ENCODE measurements at places on chromosomes 12 and 14.
A peak's percentile ranks its signal among the peaks of the same experiment; 100 is the strongest.

DNA sequence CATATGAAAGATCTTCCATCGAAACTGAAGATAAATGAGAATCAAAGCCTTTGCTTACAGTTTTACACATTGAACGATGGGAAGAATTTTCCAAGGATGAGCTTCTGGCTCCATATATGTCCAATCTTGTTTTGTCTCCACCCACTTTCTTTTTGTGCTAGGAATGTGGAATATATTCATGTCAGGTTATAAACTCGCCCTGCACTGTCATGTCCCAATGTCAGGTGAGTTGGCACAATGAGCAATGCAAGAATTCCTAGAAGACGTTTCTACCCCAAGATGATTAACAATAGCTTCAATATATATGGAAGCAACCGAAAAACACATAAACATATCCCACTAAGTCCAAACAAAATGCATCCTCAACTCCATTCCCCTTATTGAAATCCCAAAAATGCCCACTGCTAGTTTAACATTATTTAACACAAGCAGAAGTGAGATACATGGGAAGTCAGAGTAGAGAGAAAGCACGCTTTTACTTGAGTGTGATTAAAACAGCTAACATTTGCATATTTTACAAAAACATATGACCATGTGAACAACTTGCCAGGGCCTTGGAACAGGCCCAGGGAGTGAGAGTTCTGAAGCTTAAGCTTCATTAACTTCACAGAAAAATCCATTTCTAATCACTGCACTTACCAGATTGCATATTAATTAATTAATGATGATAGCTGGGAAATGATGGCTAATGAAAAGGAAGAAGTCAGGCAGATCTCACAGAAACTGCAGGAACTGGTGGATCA lies 233.9 kb downstream of the GXYLT1 start:
- no peak for DNase-seq

GRCh38 chr12:112049351-112049750 lies 36.1 kb downstream of the ERP29 start:
- no peak for DNase-seq

DNA sequence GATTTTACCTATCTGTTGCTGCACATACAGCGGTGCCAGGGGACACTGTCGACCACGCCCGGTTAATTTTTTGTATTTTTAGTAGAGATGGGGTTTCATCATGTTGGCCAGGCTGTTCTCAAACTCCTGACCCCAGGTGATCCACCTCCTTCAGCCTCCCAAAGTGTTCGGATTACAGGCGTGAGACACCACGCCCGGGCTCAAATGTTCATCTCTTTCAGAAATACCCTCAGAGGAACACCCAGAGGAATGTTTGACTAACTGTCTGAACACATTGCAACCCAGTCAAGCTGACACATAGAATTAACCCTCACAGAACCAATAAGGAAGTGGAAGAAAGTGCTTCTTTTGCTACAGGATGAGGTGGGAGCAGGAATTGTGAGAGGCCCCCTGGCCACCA lies 15.0 kb upstream of the ETFBKMT start:
- DNase-seq: no peak

- no peak for DNase-seq
Observed at GRCh38 chr12:22626406-22626805, 1.4 kb downstream of the ETNK1 start.

- no peak for DNase-seq
Observed at GRCh38 chr12:9043766-9044165, 54.4 kb downstream of the KLRG1 start.

DNA sequence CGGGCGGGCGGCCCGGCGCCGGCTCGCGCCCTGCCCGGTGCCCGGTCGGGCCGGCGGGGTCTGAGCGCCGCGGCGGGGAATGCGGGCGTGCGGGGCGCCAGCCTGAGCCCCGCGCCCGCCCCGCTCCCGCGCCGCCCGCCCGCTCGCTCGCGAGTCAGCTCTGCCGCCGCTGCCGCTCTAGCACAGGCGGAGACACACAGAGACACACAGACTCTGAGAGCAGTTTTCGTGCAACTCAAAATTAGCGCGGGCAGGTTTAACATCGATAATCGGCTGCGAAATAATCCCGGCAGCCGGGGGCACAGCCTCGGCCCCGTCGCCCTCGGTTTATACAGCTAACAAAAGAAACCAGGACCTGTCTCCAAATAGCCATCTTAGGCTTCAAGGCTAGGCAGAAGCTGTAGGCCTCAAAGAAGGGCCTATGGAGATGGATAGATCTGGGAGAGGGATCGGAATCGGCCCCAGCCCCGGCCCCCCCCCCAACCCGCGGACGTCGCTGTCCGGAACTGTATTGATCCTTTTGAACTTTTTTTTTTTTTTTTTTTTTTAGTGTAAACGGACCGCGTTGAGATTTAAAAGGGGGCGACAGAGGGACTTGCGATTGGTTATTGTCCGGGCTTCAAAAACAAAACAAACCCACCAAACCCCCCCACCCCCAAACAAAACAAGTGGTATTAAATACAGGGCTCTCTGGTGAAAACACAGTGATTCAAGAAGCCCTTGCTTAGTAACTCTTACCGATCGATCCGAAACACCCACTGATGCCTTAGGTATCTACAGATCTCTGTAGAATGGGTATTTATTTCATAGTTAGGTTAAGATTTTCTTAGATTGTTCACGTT lies 1.1 kb downstream of the ARID2 start:
- DNase-seq: peak; percentile 11

- peak; percentile 83 for DNase-seq
Observed at GRCh38 chr14:104681689-104682074, 7.7 kb upstream of the INF2 start.

- no peak for DNase-seq
Observed at GRCh38 chr14:104388011-104388521, 191.5 kb upstream of the C14orf180 start.

DNA sequence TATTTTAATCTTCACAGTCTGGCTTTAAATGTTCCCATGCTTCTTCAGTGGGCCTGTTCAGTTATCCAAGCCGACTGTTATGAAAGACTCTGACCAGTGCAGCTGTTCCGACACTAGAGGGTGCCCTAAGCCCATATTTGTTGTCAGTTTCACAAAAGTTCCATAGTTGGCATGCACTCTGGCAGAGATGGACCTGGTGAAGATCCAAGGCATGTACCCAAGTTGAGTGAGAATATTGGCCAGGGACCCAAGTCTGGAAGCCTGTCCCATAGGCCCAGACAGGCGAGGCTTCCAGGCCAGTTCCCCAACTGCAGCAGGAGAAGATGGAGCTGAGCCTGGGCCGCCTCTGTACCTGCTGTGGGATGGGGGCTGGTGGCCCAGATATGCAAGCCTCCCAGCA lies 27.4 kb upstream of the GUCY2C start:
- no peak for DNase-seq

GRCh38 chr12:131640525-131640924 lies 70.4 kb upstream of the SFSWAP start:
- DNase-seq: no peak

DNA sequence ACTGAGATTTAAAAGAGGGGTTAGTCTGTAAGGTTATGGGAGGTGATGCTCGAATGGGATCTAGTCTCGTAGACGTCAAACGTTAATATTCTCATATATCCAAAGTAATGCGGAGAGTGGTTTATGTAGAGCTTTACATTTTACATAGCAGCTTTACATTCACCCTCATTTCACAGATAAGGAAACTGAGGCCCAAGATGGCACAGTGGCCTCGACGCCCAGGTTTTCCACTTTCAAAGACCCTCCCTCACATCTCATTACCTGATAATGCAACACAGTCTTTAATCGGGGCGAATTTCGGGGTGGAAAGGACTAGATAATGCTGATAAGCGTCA lies 450 bp upstream of the TDG start:
- no peak for DNase-seq

DNA sequence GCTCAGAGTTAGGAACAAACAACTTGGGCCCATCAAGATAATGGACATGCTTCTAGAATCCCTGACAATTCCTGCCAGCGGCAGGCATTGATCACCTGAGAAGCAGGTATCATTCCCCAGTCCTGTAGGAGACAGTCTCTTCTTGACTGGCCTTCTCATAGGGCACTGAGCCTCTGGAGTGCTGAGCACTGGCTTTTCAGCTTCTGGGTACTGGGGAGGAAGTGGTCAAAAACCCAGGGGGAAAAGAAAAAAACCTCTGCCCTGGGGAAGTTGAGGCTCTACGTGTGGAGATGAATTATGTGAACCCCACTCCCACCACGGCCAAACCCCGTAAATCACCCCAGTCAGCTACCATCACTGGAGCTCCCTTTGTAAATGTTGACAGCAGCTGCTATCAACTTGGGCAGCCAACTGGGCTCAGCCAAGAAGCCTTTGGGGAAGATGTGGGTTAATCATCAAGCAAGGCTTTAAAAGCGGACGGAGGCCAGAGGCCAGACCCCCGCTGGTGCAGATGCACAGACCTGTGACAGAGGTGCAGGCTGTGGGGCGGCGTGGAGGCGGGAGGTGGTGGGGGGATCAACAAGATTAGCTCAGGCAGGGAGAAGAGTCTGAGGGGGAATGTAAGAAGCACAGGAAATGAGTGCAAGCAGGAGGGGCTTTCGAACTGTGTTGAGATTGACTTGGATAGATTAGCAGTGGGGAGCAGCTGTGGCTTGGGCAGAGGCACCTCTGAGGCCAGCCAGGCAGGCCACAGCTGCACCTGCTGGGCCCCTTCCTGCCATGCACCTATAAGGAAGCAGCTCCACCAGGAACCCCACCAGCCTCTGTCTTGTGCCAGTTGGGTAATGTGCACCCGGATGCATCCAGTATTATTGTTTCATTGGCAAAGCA lies 105.4 kb upstream of the HIF1A start:
- DNase-seq: no peak

DNA sequence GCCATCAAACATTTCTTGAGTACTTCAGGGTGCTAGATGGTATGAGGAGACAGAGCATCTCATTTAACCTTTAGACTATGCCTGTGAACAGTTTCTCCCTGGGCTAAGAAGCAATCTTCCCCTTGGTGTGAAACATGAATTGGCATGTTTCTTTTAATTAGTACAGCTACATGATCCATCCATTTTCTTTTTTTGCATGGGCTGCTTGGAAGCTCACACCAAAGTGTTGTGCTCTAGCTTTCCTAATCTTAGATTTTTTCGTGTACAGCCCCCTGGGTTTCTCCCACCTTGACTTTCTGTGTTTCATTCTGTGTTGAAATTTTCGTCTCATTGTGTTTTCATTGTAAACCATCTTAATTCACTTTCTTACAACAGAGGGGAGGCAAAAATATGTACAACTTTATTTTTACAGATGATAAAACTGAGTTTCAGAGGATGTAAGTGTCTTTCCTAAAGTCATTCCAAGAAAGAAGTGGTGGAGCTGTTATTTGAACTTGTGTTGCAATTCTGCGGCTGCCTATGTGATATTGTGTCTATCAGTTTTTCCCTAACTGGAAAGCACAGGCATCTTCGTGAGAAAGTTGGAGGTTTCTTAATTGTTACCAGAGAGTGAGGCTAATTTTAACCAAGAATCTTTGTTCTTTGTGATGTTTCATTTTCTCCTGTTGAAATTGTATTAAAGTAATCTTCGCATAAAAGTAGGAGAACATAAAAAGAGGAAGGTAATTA lies 64.5 kb downstream of the DAAM1 start:
- no peak for DNase-seq

DNA sequence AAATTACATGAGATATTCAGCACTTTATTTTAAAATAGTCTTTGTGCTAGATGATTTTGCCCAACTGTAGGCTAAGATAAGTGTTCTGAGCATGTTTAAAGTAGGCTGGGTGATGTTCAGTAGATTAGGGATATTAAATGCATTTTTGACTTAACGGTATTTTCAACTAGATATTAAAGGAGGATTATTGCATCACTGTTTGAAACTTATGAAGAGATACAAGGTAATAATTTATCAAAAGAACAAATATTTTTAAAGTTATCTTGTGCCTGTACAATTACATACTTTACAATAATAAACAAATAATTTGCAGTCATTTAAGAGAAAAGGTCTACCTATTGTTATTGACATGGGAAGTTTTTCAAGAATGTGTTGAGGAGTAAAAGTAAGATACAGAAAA lies 368.6 kb upstream of the DCN start:
- DNase-seq: no peak

DNA sequence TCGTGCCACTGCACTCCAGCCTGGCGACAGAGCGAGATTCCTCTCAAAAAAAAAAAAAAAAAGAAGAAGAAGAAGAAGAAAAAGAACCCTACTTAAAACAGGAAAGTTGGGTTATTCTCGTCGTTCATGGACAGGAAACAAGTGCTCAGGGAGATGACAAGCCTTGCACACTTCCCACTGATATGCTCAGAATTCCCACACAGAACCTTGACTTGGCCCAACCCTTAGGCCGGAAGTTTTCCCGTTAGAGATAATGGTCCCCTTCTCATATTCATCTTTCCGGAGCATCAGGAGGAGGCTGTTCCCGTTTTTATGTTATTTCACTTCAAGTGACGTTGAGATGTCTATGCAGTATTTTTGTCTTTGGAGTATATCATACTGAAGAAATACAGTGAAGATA lies 36.2 kb downstream of the APOBEC1 start:
- DNase-seq: no peak

GRCh38 chr14:103185051-103186029 lies 62.1 kb downstream of the TNFAIP2 start:
- peak; percentile 70 for DNase-seq

DNA sequence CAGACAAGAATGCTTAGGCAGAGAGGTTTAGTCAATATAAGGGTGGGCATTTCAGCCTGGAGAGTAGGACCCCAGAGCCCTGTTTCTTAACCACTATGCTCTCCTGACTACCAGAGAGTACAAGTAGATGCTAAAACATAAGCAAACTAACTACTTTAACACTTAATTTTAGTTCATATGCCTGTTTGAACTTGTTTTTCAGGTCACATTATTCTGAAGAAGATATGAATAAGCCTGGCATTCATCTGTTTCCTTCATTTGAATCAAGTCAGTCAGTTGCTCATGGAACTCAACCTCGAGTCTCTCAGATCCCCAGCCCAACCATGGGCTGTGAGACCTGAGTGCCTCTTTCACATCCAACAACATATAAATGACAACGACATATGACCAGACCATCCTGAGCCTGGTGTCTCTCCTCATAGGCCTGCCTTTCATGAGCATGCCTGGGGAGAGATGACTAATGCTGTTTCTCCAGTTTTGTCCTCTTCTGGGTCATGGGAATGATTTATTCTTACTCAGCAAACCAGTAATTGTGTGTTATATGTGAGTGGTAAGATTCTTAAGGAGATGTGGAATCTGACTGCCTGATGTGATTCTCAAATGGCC lies 251.1 kb upstream of the BTG1 start:
- peak; percentile 74 for DNase-seq

DNA sequence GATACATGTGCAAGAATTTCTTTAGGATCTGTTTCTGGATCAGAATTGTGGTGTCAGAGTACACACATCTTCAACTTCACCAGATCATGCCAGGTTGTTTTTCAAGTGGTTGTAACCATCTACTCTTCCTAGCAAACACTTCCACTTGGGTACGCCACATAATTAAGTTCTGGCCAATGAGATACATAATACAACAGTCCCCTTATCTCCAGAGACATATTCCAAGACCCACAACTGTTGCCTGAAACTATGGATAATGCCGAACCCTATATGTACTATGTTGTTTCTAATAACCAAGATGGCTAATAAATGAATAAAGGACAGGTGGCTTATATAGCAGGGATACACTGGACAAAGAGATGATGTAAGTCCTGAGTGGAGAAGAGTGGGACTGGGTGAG lies 2.5 kb upstream of the CHPT1 start:
- DNase-seq: no peak
